ENCODE measurements at places on chromosomes 5 and 9.
A peak's percentile ranks its signal among the peaks of the same experiment; 100 is the strongest.

DNA sequence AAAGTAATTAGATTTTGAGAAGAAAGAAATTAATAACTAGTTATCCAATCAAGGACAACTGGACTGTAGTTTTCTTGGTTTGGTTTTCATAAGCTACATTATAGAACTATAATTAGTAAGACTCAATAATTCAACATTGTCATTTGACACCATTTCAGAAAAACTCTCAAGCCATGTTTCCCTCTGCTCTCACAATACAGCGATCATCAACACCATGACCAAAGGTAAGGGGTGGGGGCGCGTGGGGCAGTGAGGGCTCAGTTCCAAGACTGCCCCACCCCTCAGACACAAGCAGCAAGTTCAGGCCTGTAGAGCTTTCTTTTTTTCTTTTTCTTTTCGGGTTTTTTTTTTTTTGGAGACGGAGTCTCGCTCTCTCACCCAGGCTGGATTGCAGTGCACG, 6.4 kb downstream of the CMBL start:
- no peak for DNase-seq

GRCh38 chr5:1913578-1913977, 30.9 kb upstream of the IRX4 start:
- no peak for DNase-seq

DNA sequence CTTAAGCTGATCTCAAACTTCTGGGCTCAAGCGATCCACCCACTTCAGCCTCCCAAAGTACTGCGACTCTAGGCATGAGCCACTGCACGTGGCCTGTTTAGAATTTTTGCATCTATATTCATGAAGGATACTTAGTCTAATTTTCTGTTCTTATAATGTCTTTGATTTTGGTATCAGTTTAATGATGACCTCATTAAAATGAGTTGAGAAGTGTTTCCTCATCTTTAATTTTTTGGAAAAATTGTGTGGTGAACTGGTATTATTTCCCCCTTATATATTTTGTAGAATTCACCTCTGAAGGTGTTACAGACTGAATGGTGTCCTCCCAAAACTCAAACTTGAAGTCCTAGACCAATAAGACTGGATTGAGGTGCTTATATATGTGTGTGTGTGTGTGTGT, 46.5 kb downstream of the ANKRD31 start:
- no peak for DNase-seq

DNA sequence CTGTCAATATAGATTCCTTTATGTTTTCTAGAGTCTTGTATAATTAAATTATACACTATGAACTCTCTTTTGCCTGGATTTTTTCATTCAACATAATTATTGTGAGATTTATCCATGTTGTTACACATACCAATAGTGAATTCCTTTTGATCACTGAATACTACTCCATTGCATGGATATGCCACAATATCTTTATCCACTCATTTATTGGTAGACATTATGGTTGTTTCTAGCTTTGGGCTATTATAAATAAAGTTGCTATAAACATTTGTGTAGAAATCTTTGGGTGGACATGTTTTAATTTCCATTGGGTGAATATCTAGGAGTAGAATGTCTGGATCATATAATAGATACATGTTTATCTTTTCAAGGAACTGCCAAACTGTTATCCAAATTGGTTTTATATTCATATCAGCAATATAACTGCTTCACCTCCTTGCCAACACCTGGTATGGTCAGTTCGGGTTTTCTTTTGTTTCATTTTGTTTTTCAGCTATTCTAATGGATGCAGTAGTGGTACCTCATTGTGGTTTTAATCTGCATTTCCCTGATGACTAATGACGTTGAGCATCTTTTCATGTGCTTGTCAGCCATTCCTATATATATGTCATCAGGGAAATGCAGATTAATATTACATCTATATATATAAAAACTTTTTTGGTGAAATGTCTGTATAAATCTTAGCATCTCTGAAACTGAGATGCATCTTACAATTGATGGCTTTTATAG, 32.1 kb upstream of the TCF7 start:
- DNase-seq: no peak

GRCh38 chr5:131423056-131423455, 159.2 kb downstream of the CDC42SE2 start:
- no peak for DNase-seq

- DNase-seq: no peak
Observed at GRCh38 chr9:124818431-124819281, 34.6 kb upstream of the WDR38 start.

DNA sequence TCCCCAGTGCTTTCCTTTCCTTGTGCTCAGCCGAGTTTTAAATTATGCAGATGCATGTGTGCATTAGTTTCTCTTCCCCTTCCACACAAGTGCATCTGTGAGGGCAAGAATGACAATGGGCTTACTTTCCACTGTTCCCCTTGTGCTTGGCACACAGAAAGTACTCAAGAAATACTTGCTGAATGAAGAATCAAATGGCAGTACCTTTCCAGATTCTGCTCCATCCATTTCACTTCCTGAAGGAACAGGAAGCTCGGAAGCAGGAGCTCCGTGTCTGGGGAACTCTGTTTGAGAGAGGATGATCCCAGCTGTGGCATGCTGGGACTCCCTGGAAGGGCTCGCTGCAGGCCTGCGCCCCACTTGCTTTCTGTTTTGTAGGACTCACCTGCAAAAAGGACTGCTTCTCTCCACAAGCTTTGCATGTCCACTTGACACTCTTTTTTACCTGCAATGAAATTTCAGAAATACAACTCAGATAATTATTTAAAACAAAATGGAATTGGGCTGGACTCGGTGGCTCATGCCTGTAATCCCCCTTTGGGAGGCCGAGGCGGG, 5.5 kb downstream of the MRNIP start:
- peak; percentile 60 for DNase-seq

DNA sequence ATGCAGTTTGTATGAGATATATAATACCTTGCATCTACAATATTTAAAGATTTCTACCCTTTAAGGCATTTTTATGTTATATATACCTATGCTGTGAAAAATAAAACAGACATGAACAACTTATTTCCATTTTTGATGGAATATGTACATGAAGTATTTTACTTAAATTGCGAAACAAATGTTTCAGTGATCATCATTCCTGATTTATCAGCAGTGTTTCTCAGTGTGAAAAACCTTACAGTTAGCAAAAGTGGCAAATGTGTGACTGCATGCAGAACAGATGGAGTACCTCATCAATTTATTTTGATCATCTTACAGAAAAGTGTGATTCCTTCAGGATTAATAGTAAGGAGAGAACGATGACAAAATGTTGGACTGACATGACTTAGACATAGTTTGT, 43.1 kb downstream of the PRR16 start:
- DNase-seq: no peak

DNA sequence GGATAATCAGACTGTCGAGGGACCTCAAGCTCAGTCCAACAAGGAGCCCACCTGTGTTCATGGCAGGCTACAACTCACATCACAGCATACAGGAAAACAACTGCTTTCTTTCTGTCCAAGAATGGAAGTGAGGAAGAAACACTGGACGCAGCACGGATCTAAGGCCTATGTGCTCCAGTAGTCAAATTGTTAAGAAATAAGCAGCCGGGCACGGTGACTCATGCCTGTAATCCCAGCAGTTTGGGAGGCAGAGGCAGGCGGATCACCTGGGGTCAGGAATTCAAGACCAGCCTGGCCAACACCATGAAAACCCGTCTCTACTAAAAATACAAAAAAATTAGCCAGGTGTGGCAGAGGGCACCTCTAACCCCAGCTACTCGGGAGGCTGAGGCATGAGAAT, 427.8 kb downstream of the BNC2 start:
- DNase-seq: no peak

DNA sequence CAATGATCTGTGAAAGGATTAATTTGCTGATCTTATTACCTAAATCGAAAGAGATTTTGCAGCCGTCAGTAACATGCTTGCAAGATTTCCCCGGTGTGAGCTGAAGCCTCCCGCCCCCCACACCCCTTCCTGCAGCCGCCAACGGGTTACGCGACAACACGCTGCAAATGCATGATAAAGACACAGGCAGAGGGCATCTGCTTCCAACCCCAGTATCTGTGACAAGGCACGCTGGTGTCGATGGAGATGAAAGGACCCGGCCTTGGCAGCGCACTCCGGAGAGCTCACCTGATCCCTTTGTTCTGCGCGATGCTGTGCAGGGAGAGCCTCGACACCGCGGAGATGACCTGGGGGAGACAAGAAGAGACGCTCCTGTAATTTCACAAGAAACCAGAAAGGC, 122.9 kb upstream of the SARDH start:
- DNase-seq: no peak

- DNase-seq: no peak
Observed at GRCh38 chr9:83430681-83431080, 107.5 kb downstream of the FRMD3 start.

DNA sequence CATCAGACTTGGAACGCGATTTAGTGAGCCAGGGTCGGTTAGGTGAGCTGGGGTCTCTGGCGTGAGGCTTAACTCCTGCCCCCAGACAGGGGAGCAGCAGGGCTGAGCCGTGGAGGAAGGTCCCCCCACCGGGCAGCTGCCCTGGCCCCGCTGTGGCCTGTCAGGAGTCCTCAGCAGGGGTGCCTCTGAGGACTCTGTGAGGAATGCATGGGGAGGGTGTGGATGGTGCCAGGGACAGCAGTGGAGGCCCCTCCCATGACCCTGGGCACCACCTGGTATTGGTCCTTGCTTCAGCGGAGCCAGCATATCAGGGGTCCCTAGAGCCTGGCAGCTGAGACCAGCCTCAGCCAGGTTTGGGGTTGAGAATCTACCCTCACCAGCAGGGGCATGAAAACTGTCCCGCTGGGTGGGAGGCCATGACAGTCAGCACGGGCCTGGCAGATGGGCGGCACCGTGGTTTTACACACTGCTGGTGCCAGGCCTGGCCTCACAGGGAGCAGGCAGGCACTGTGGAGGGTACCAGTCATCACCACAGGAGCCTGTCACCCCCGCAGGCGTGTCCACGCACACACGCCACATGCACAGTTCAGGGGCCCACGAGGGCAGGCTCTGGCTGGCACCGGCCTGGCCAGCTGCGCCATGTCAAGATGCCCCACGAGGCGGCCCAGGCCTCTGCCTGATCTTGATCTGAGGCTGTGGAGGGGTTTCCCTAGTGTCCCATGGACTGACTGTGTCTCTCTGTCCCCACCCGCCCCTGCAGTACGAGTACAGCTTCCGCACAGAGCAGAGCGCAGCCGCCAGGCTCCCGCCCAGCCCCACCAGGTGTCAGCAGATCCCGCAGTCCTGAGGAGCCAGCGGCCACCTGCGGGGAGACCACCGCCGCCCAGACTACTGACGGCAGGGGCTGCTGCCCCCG, 111.1 kb upstream of the LMX1B start:
- no peak for DNase-seq

GRCh38 chr9:126230692-126231091, 95.9 kb upstream of the MVB12B start:
- DNase-seq: no peak

DNA sequence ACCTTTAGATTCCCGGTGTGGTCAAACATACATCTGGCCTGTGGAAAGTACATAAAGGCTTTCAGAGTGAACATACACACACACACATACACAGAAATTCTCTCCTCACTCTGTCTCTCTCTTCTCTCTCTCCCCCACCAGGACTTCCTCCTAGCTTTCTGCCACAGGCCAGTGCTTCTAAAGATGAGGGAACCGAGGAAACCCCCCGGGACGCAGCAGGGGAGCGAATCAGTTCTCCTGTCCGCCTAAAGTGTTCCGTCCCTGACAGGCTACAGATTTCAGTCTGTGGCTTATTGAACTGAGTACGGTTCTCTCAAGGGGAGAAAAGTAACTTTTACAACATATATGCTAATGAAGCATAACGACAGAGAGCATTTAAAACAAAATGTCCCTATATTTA, 75.8 kb downstream of the MED27 start:
- peak; percentile 20 for DNase-seq

GRCh38 chr5:109192555-109193281, 217.1 kb downstream of the PJA2 start:
- no peak for DNase-seq

GRCh38 chr5:321726-322251, 275 bp downstream of the AHRR start:
- peak; percentile 65 for DNase-seq

GRCh38 chr9:7910426-7911020, 110.9 kb upstream of the DMAC1 start:
- DNase-seq: no peak

DNA sequence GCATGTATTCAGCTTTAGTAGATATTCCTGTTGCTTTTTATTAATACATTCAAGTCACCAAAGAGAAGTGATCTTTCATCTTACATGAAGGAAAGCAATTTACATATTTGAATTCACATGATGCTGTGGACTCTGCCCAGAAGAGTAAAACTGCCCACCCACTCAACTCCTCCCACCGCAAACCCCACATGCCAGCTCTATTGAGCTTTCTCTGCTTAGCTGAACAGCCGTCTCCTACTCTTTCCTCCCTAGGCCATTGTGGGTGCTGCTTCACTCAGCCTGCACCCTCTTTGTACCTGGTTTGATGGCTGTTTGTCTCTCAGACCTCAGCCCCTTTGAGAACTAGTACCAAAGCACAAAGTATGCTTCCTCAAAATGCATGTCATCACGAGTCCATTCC, 48.4 kb upstream of the MAP3K1 start:
- DNase-seq: no peak

- no peak for DNase-seq
Observed at GRCh38 chr5:456351-457194, 13.6 kb downstream of the EXOC3 start.

GRCh38 chr9:34276772-34277171, 52.3 kb downstream of the KIF24 start:
- DNase-seq: no peak

GRCh38 chr9:97039514-97039860, 545 bp upstream of the CTSV start:
- no peak for DNase-seq

GRCh38 chr9:19231126-19231903, 822 bp downstream of the DENND4C start:
- peak; percentile 41 for DNase-seq

GRCh38 chr5:2410451-2410850, 341.0 kb downstream of the IRX2 start:
- DNase-seq: no peak

DNA sequence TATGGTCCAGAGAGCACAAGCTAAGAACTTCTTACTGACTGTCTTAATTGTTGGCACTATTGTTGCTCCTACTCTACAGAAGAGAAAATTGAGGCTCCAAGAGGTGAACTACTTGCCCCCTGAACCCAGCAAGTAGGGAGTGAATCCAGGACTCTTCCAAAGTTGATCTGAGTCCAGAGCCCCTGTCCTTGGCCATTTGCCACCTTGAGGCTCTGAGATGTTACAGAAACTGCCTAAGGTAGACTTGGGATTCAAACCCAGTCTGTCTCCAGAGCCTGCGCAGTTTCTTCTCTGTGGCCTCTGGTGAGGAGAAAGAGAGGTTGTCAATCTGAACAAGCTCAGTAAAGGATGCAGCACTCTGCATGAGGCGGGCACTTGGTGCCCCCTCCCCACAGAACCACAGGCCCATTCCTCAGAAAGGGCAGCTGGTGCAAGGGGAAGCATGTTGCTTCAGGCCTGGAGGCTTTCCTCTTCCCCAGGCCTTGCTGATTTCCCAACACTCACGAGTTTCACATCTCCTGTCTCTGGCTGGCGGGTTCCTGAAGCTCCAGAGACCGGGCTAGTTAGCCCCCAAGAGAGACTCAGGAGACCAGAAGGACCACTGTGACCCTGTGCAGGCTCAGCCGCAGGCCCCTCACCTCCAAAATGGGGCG, 2.9 kb upstream of the LCP2 start:
- no peak for DNase-seq

- no peak for DNase-seq
Observed at GRCh38 chr5:55211184-55211874, 15.8 kb downstream of the MCIDAS start.
